ENCODE measurements at places on chromosomes 2 and 18. TPM values are rescaled to one million over a fixed set of nuclear protein-coding genes. Genes with fewer than 3 reads are reported as not detected.

REG3A gene
- not detected for total RNA-seq

SLC4A3 gene
- 0.10 TPM for total RNA-seq

KCNG2 gene
- not detected for total RNA-seq

MYO7B gene
- total RNA-seq: 0.88 TPM

SPRED2 gene
- 9.5 TPM for total RNA-seq

UPP2 gene
- total RNA-seq: not detected

TRPM8 gene
- total RNA-seq: not detected

STON1 gene
- 0.80 TPM for total RNA-seq

PER2 gene
- 15.3 TPM for total RNA-seq

NT5C1B gene
- not detected for total RNA-seq

DNA sequence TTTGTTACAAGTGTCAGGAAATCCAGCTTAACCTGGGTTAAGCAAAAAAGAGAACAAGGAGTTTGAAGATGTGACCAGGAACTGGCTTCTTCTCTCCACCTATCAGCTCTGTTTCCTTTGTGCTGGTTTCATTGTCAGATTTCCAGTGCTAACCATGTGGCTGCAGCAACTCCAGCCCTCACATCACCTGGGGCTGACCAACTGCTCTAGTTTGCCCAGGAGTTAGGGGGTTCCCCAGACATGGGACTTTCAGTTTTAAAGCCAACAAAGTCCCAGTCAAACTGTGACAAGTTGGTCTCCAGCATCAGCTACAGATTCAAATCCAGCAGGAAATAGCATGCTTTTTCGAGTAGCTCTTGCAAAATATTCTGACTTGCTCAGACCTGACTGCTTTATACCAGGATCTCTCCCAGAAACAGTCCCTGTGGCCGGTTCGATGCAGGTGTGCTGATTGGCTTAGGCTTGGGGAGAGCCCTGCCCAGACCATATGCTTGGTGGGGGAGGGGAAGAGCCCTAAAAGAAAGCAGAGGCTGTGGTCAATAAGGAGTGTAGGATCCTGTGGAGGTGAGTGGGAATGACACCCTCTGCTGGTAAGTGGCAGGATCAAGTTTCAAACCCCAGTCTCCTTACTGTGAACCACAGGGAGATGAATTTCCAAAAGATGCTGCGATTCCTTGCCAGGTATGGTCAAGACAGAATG lies 49.5 kb downstream of the KCNE4 start:
- no peak for DNase-seq

DNA sequence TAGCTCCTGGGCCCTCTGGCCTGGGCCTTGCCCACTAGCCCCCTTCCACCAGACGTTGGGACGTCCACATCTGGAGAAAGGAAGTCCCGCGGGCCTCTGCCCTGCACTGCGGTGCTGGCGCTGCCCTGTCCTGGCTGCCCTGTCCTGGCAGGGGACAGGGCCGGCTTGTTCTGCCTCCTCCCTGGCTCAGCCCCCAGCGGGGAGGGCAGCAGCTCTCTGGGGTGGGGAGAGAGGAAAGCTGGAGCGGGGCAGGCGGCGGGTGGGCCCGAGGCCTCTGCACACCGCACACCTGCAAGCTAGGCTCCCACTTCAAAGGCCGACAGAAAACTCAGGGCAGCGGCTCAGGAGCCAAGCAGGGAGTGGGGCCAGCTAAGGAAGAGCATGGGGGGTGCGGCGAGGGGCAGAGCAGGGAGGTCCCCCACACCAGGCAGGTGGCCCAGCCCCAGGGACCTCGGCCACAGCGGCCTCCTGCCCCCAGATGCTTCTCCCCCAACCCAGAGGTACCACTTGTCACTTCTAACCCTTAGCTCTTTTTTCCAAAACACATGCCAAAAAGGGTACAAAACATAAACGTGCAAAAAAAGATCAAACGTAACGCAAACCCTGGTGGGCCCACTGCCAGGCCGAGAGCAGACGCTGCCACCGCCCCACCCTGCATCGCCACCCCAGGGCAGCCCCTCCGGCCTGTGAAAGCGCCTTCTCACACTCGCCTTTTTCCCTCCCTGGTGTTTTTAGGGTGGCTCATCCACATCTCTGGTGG lies 13.5 kb downstream of the SNED1 start:
- DNase-seq: no peak

DNA sequence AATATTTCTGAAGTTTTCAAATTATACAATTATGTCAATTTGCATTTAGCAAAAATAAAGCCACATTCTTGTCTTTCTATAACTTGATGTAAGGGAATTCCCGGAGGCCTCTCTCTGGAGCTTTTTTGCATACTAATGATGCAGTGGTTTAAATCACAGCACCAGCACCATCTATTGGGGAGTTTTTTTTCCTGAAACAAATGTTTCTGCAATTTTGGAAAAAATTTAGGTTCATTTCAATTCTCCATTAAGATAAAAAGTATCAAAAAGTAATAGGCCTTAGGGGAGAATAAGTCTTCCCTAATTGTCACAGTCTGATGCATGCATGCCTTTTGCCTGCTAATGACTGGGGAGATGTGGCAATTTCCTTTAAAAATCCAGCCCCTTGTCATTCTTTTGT lies 13.5 kb downstream of the CBLN2 start:
- no peak for DNase-seq

- DNase-seq: no peak
Measured at GRCh38 chr2:101684313-101684712, 13.2 kb upstream of the MAP4K4 start.

DNA sequence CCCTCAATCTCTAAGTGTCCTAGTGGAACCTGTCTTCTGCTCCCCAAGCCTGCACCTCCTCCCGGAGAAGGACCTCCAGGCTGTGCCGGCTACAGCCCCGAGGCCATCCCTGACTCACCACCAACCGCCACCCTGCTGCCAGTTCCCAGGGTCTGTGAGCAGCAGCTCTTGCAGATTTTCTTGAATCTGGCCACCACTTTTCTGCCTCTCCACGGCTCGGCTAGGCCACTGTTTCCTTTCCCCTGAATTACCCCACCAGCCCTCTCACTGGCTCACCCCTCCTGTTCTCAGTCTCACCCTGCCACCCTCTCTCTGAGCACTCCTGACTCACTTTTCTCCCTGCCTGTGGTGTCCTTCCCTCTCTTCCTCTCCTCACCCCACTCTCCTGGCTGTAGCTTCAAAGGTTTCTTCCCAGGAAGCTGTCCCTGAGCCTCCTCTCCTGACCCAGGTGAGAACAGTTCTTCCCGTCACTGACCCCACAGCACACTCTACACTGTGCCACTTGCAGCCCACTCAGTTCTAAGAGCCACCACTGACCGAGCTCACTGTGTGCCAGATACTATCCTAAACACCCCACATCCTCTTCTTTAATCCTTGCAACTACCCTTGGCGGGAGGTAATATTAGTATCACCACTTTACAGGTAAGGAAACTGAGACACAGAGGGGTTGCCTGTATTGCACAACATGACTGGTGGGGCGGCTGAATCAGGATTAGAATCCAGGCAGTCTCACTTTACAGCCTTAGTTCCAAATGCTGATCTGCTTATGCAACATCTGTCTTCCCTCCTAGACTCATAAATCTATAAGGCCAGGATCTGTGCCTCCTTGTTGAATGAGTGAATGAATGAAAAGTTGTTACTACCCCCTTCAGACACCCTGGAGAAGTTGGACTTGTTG lies 111.6 kb downstream of the SMAD7 start:
- no peak for DNase-seq

GRCh38 chr18:24546307-24546706 lies 85.9 kb downstream of the HRH4 start:
- DNase-seq: no peak

- no peak for DNase-seq
Measured at GRCh38 chr18:38497266-38497665, 931.7 kb upstream of the CELF4 start.

- no peak for DNase-seq
Measured at GRCh38 chr2:151852260-151853069, 24.2 kb upstream of the ARL5A start.

DNA sequence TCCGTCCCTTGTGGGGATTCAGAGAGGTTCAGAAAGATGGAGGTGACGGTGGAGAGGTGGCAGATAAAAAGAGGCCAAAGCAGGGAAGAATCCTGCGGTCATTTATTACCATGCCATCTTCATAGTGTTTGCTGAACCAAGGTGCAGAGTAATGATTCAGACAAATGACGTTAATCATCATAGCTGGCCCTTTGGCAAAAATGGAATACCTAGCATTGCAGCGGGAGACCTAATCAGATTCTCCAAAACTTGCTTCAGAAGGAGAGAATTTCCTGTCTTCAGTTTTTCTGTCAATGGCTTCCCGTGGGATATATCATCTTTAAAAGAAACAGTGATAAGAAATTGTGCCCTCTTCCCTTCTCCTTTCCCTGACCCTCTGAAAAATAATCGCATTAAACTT lies 175.4 kb downstream of the PTGR3 start:
- DNase-seq: no peak

DNA sequence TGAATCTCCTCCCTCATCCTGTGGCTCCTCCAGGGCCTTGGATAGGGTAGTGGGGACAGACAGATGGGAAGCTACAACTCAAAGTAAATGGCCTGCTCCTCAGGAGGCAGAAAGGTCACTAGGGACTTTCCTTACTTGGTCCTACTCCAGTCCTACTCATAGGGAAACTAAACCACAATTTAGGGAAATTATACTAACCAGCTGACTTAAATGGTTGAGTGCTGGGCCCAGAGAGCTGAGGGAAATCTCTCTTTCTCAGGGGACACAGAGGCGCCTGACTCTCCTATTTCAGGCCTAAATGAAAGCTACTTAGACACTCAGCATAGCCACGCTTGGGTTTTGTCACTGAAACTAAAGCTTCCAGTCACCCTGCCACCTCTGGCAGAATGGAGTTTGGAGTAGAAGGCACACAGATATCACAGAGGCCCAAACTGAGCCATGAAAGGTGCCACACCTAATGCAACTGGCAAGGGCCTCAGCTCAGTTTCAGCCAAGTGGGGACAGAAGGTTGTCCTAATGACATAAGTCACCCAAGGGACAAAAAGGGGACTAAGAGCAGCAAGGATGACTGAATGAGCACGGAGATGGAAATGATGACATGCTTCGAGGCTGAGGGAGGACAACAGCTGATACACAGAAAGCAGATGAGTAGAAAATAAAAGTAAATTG lies 24.0 kb downstream of the CERKL start:
- no peak for DNase-seq
